ENCODE measurements at places on chromosomes 5 and 9.

GRCh38 chr9:123425261-123425821 lies 69.3 kb downstream of the CRB2 start:
- DNase-seq = no peak

- no peak for DNase-seq
These were observed 160.5 kb upstream of the MSX2 start for GRCh38 chr5:174563899-174564298.

- DNase-seq = no peak
These were observed 125.4 kb downstream of the MED27 start for GRCh38 chr9:131954299-131954698.

- no peak for DNase-seq
These were observed 119.4 kb upstream of the PUM3 start for GRCh38 chr9:2963307-2963706.

DNA sequence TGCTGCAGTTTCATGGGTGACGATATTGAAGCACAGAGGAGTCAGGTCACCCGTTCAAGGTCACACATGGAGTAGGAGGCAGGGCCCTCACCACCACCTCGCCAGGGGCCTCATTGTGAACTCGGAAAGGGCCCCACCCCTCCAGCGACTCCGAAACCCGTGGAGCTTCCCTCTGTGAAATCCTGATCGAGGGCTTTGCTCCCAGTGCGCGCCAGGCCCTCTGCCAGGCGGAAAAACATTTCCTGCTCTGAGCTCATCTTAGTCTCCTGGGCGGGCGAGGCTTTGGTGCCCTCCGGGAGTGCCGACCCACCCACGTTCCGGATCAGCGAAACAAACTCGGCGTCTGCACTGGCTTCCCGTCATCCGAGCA lies 75.0 kb upstream of the FCN1 start:
- no peak for DNase-seq

DNA sequence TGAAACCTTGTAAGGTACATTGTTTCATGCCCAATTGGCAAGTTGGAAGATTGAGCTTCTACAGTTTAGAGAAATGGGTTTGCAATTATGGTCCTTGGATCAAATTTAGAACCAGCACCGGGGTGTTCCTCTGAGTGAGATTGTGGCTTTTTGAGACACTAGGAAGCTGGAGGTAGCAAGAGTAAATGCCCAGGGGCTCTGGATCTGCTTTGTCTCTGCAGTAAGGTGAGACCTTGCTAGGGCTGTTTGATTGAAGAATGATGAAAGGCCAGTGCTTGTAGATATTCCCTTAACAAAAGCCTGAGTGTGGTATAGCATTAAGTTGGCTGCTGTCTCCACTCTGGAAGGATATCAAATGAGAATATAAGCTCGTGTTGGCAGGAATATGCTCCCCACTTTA lies 36.0 kb downstream of the WWC1 start:
- no peak for DNase-seq

- peak; percentile 72 for DNase-seq
These were observed 721 bp downstream of the GIN1 start for GRCh38 chr5:103119070-103119764.

- DNase-seq = no peak
These were observed 545.8 kb downstream of the CSNK1G3 start for GRCh38 chr5:124057724-124058231.

- DNase-seq = no peak
These were observed 2.5 kb downstream of the IRX2 start for GRCh38 chr5:2748861-2749513.

DNA sequence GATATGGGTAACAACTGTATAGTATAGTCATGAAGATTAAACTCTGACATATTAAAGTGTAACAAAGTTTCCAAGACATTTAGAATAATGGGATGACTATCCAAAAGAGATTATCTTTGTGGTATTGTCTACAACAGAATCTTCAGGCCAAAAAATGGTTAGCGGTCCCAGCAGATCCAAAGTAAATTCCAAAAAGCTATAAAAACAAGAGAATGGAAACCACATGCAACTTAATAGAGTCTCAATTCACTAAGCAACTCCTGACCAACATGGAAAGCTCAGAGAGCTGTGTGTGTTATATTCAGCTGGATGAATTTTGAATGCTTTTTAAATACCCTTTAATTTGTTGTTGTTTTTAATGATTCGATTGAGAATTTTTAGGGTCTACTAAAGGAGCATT lies 688.2 kb downstream of the CETN3 start:
- no peak for DNase-seq

DNA sequence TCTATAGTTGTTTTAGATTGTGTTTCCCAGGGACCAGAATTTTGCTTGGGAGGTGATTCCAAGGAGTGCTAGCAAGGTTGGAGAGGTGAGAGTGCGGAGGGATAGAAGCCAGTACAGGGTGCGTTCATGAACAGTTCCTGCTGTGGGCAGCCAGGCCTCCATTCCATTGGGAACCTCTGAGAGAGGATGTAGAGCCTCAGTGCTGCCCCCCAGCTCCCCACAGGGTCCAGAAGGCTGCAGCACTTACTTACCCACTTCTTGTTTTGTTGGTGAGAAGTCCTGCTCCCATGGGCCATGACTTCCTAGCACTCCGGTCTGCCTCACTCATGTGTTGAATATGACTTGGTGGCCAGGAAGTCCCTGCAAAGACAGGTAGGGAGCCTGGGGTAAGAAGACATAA lies 128.2 kb upstream of the GAS1 start:
- DNase-seq = no peak

GRCh38 chr5:174581479-174581878 lies 142.9 kb upstream of the MSX2 start:
- DNase-seq = no peak

GRCh38 chr9:88652876-88653275 lies 117.9 kb downstream of the NXNL2 start:
- no peak for DNase-seq

All from T-helper 2 cell (primary cell).